ENCODE measurements at places on chromosomes 12 and 14.

DNA sequence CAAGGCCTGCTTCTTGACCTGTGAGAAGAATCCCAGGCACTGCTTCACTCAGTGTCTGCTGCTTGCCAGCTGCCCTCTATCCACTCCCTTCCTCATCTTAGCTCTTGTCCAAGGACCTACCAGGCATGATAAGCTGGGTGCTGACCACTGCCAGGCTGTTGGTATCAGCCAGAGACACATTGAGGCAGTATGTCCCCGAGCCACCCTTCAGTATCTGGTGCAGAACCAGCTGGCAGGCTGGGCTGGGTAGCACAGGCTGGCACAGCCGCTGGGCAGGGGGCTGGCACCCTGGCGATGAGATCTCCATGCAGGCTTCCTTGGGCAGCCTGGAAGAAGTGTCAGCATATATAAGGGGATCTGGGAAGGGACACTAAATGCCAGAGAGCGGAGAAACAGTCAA lies 10.5 kb downstream of the PMEL start:
- DNase-seq: no peak

GRCh38 chr14:63616015-63616414 lies 25.7 kb downstream of the WDR89 start:
- DNase-seq: no peak

GRCh38 chr12:46382408-46382963 lies 9.9 kb upstream of the SLC38A2 start:
- no peak for DNase-seq

DNA sequence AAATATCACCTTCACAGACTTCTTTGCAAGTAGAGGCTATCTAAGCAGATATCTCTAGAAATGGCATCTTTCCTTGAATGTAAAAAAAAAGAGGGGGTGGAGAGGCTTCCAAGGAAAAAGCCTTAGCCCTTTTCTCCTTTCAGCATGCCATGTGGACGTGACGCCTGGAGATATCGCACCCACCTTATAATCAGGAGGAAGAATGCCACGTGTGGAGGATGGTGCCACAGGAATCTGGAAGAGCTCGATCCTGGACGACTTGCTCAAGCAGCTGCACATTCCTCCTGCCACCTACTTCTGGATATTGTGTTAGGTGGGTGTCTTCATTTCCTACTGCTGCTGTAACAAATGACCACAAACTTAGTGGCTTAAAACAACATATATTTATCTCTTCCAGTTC lies 203.6 kb downstream of the NUAK1 start:
- DNase-seq: no peak

- DNase-seq: no peak
These were observed 176.5 kb upstream of the CPNE8 start for GRCh38 chr12:39081910-39082309.

DNA sequence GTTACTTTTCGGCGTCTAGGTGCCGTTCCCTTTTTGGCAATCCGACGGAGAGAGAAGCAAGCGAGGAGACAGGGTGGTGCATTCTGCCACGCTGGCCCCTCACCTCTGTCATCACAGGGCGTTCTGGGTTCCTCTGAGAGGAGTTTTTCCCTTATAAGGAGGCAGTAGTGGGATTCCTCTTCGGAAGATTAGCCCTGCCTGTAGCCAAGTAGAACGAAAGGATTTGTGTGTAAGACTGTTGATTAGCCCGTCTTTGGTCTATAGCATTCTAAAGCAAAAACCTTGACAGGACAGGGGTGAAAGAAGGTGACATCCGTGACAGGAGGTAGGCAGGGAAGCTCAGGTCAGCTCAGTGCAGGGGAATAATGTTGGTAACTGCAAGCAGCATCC lies 9.1 kb upstream of the NEMF start:
- peak; percentile 40 for DNase-seq

- DNase-seq: no peak
These were observed 135.0 kb downstream of the FBXL14 start for GRCh38 chr12:1459339-1459738.

DNA sequence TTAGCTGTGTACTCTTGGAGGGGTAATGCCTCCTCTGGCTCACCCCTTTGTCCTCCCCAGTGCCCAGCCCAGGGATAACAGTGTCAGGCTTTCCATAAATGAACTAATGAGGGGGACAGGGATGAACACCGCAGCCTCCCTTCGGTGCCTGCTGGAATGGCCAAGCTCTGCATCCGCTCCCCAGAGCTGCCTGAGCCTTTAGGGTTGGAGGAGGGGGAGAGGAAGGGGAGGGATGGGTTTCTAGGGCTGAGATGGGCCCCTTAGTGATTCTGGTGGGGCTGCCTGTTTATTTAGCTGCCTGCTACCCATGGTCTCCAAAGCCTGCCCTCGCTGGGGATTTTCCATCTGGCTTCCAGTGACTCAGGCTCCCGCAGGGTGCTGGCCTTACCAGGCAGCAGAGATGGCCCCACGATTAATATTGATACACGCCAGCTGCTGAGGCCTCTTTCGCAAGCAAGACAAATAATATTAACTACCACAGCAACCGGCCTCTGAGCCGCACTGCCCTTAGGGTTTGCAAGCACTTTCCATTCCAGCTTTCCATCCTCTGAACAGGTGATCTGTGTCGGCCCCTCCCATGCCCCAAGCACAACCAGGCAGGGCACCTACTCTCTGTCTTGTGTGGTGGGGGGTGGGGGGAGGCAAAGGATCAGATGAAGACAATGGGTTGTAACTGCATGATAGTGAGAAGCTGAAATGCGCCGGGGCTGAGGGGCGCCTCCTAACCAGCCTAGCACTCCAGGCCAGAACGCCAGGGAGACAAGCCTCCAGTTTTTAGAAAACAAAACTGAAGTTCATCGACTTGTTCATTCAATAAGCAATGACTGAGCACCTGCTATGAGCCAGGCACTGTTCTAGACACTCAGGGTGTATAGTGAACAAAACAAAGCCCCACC lies 56.7 kb downstream of the C14orf132 start:
- DNase-seq: no peak

GRCh38 chr14:67571275-67571990 lies 28.6 kb downstream of the PIGH start:
- peak; percentile 74 for DNase-seq

GRCh38 chr12:131460520-131460919 lies 250.4 kb upstream of the SFSWAP start:
- DNase-seq: no peak

GRCh38 chr12:9648701-9649531 lies 20.6 kb upstream of the CLEC2D start:
- no peak for DNase-seq

DNA sequence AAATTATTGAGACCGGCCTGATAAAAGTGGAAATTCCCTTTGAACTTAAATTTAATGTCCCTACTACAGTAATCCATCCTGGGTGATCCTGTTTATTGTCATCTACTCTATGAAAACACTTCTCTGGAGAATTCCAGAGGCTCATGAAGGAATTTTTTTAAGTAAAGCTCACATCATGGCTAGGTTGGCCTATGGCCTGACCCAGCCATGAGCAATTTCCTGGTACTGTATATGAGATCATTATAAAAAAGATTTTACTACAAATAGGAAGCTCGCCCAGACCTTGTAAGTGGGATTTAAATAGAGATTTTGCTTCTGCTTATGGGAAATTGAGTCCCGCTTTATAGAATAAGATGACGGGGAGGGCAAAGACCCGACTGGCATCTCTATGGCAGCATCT lies 215.5 kb downstream of the DPF3 start:
- DNase-seq: no peak

DNA sequence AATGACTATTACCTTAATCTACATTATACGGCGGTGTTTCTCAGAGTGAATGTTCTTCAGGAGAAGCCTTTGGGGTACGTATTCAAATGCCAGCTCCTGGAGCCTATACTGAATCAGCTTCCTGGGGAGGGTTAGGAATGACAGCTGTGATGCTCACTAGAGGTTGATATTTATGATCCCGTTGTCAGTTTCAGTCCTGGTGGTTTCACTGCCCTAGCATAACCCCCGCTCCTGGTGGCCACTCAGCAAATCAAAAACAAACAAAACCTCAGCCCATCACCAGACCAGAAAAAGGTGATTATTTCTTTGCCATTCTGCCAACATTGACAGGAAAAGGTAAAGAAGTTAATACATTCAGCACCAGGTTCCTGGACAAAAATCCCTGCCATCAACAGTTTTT lies 136.5 kb upstream of the CRY1 start:
- DNase-seq: no peak
